ENCODE measurements at places on chromosomes 5 and 9.

- DNase-seq: no peak
These were observed 19.0 kb downstream of the C9orf152 start for GRCh38 chr9:110188991-110189390.

- no peak for DNase-seq
These were observed 36.8 kb upstream of the CDH6 start for GRCh38 chr5:31156631-31157160.

DNA sequence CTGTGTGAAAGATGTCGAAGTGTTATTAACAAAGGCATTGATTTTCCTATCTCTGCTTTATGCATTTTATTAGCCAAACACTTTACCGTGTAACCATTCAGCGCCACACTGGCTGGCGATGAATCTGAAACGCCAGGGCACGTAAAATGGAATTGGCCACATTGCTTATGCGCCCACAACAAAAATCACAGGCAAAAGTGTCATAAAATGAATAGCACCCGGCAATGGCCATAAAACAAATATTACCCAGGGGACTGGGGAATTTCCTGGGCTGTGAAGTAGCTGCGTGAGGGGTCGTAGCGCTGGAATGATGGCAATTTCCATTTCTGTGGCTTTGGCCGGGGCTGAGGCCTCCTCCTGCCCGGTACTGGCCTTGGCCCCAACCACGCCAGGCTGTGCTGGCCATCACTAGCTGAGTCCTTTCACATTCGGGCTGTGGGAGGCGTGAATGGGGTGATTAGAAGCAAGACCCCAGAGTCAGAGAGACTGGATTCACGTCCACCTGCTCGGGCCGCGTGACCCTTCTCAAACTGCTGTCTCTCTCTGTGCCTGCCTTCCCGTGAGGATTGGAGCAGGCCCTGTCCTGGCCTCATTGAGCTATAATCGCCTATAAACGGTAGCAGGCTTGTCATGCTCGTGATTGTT is 254.5 kb downstream of the PBX3 start:
- no peak for DNase-seq

DNA sequence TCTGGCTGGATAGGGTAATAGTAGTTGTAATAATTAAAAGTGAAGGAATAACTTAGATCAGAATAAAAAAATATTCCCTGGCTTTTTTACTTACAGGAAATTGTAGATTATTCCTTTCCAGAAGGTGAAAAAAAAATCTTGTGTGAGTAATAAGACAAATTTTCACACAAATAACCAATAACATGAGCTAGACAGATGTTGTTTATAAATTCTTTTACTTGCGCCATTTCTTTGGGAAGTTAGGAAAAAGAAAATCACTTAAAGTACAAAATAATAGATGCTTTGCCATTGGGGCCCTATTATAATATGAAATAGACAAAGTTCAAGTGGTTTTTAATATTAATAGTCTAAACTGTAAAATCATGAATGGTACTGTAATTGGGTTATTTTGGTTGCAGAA is 204.1 kb downstream of the ARRDC3 start:
- no peak for DNase-seq

- no peak for DNase-seq
These were observed 657.0 kb upstream of the WWC1 start for GRCh38 chr5:167634432-167634831.

DNA sequence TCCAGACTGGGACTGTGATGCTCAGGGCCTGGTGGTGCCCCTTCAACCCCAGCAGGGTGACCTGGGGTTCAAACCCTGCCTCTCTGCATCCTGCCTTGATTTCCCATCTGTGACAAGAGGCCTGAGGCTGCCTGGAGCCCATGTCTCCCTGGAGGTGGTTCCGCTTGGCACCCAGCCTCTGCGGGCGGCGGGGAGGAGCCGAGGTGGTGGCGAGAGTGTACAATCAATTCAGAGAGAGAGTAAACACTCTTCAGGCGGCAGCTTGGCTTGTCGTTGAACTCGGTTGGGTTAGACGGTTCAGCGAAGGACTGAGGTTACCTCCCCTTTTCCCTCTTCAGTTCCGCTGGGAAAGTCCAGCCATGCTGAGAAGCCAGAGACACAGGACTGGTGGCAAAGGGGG is 39.3 kb downstream of the NTNG2 start:
- no peak for DNase-seq

DNA sequence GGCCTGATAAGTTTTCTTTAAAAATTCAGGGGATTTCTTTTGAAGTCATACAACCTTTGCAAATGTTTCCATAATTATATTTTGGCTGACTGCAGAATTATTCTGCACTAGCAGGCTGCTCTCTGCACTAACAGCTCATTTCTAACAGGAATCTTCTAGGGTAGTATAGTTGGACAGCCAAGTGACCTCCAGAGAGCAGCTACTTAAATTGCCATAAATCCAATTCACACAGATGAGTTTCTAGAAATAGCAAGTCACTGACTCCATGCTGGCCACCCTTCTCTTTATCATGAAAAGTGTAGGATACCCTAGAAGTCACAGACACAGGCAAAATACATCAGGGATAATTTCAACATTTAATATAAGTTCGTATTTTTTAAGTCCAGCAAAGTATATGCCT is 110.9 kb upstream of the TARS1 start:
- DNase-seq: no peak

GRCh38 chr9:72542917-72543316 is 21.5 kb downstream of the TMC1 start:
- DNase-seq: no peak

Measured in head of caudate nucleus (tissue), 42 donors.